Karpas-422 (cell line): ENCODE measurements at places on chromosomes 5 and 9. TPM values are rescaled to one million over a fixed set of nuclear protein-coding genes. Genes with fewer than 3 reads are reported as not detected.

DNA sequence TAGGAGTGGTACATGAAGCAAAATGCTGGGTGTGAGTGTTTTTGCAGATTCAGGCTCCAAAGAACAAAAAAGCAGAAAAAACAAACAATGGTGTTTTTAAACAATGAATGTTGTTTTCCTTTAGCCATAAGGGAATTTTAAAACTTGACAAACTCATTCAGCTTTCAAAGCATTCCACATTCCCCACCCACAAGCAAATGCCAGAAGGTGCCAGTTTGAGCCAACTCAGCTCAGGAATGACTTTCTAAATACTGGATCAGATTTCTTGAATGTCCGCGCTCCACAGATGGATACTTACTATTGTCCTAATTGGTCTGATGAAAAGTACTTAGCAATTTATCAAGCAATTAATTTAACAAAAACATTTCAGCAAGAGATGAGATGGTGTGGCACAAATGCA is 12.9 kb upstream of the MOB3B start:
- no peak for DNase-seq
- H3K27ac ChIP-seq = no peak overlapping the region
- H3K4me3 ChIP-seq = no peak overlapping the region
- H3K36me3 ChIP-seq = peaks cover 11% of the 10 kb centered on the region

DNA sequence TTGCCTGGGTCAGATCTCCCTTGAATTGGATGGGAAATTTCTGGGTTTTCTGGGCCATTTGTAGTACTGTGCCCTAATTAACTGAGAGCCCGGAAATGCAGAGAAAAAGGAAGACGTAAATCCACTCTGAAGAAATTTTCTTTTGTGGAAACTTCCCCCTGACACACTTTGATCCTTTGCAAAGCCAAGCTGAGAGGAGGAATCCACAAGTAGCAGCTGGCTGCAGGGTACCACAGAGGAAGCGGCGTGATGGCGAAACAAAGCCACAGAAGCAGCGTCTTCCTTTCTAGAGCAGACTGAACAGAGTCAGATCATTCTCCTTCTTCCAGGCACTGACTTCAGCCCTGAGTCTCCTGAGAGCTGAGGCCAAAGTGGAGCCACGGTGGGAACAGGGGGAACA is 47.1 kb upstream of the ZNF354A start:
- no peaks in the 10 kb centered on the region for H3K27me3 ChIP-seq
- no peak overlapping the region for H3K27ac ChIP-seq
- H3K36me3 ChIP-seq = no peaks in the 10 kb centered on the region
- no peak overlapping the region for H3K4me3 ChIP-seq
- H3K4me1 ChIP-seq = no peaks in the 10 kb centered on the region

SHISAL2B gene
- total RNA-seq = not detected in 2 replicates

ALDH1A1 gene
- not detected in 2 replicates for total RNA-seq

ERAP2 gene
- total RNA-seq = 33.7 and 60.5 TPM in 2 replicates

DNA sequence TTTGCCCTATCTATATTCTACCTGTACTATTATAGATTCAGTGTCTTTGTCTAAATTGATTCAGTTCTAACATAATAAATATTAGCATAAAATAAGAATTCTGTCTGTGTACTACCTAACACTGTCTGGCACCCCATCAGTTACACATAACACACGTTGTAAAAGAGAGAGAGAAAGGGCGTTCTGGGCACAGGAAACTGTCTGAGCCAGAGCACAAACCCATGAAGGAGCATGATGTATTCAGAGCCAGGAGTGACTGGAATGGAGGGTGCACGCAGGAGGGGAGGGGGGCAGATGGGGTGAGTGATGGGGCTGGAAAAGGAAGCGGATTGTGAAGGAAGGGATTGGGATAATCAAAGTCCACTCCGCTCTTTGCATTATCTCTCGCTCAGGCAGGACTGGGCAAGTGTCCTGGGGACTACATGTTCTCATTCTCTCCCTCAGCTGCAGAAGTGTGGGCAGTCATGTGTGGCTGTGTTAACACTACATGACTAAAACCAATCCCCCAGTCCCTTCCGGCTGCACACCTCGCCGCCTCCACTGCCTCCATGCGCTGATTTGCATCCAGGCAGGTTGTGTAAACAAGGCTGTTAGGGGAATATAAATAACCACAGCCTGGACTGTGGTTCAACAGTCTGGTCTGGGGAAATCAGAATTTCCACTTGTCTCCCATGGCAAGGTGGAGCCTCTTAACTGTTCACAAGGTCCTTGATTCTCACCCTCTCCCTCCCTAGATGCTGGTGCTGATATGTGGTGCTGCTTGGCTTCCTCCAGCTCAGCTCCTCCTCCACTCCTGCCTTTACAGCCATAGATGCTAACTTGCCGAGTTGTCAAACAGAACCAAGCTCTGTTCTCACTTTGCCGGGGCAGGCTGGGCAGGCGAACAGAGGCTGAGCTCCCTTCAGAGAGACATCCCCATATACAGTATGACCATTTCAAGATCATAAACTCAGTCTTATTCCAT is 367.5 kb upstream of the BRINP1 start:
- no peaks in the 10 kb centered on the region for H3K36me3 ChIP-seq
- no peak overlapping the region for H3K4me3 ChIP-seq
- DNase-seq = no peak
- no peaks in the 10 kb centered on the region for H3K4me1 ChIP-seq
- no peaks in the 10 kb centered on the region for H3K27me3 ChIP-seq

GRCh38 chr9:136052472-136052880 is 42.6 kb downstream of the NACC2 start:
- no peak overlapping the region for H3K4me3 ChIP-seq
- no peaks in the 10 kb centered on the region for H3K36me3 ChIP-seq

GRCh38 chr5:101531026-101531425 is 627.9 kb upstream of the ST8SIA4 start:
- H3K27me3 ChIP-seq = no peaks in the 10 kb centered on the region
- no peak overlapping the region for H3K4me3 ChIP-seq
- no peak overlapping the region for H3K27ac ChIP-seq

DNA sequence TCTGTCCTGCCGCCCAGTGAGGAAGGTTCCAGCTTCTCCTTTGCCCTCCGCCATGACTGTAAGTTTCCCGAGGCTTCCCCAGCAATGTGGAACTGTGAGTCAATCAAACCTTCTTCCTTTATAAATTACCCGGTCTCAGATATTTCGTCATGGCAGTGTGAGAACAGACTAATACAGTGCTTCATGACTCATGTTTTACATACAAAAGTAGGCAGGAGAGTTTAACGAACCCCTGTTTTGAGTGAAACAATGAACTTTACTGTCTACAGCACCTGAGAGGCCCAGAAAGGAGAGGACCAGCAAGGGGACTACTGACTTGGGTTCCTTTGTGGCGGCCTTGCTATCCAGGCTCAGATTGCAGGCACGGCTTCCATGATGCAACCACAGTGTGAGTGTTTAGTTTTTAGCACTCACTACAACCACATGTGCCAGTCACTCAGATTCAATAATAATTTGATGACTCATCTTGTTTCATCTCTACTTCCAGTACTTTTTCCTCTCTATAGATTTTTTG is 139.1 kb upstream of the CLINT1 start:
- no peak overlapping the region for H3K27ac ChIP-seq
- no peak for DNase-seq
- no peaks in the 10 kb centered on the region for H3K4me1 ChIP-seq
- H3K27me3 ChIP-seq = no peaks in the 10 kb centered on the region
- no peaks in the 10 kb centered on the region for H3K36me3 ChIP-seq

GRCh38 chr9:120475341-120475740 is 104.6 kb downstream of the CDK5RAP2 start:
- peaks cover 18% of the 10 kb centered on the region; the same call in 1 of the 2 replicates for H3K36me3 ChIP-seq
- no peak overlapping the region for H3K27ac ChIP-seq
- no peak overlapping the region for H3K4me3 ChIP-seq
- no peaks in the 10 kb centered on the region for H3K27me3 ChIP-seq
- DNase-seq = no peak

TLX3 gene
- not detected in 2 replicates for total RNA-seq

NMUR2 gene
- not detected in 2 replicates for total RNA-seq

GRAMD2B gene
- total RNA-seq = 4.5 and 8.1 TPM in 2 replicates
